CD4-positive, alpha-beta memory T cell (primary cell): ENCODE measurements at places on chromosomes 16 and 17.

DNA sequence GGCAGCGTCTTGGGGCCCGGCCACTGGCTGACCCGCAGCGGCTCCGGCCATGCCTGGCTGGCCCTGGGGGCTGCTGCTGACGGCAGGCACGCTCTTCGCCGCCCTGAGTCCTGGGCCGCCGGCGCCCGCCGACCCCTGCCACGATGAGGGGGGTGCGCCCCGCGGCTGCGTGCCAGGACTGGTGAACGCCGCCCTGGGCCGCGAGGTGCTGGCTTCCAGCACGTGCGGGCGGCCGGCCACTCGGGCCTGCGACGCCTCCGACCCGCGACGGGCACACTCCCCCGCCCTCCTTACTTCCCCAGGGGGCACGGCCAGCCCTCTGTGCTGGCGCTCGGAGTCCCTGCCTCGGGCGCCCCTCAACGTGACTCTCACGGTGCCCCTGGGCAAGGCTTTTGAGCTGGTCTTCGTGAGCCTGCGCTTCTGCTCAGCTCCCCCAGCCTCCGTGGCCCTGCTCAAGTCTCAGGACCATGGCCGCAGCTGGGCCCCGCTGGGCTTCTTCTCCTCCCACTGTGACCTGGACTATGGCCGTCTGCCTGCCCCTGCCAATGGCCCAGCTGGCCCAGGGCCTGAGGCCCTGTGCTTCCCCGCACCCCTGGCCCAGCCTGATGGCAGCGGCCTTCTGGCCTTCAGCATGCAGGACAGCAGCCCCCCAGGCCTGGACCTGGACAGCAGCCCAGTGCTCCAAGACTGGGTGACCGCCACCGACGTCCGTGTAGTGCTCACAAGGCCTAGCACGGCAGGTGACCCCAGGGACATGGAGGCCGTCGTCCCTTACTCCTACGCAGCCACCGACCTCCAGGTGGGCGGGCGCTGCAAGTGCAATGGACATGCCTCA is 773 bp downstream of the NTN3 start:
- peaks cover 42% of the 10 kb centered on the region for H3K4me1 ChIP-seq
- H3K4me3 ChIP-seq = no peak overlapping the region
- no peaks in the 10 kb centered on the region for H3K36me3 ChIP-seq
- peaks cover 29% of the 10 kb centered on the region for H3K27me3 ChIP-seq
- no peak for DNase-seq

DNA sequence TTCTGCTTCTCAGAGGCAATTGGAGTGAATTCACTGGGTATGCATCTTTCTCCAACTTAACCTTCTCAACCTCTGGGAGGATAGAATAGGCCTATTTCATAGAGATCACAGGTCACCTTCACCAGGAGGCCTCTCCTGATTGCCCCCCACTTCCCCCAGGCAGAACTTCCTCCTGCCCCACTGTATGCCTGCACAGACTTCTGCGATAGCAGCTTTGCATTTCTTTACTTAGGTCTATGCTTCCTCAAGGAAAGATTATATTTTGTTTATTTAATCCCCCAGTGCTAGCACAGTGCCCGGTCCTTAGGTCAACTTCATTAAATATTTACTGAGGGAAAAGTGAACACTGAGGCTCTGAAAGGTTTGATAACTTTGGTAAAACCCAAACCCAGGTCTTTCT is 19.9 kb downstream of the MYO18A start:
- no peak overlapping the region for H3K4me3 ChIP-seq
- DNase-seq = no peak
- peaks cover 21% of the 10 kb centered on the region for H3K4me1 ChIP-seq
- H3K27me3 ChIP-seq = no peaks in the 10 kb centered on the region
- no peak overlapping the region for H3K27ac ChIP-seq

DNA sequence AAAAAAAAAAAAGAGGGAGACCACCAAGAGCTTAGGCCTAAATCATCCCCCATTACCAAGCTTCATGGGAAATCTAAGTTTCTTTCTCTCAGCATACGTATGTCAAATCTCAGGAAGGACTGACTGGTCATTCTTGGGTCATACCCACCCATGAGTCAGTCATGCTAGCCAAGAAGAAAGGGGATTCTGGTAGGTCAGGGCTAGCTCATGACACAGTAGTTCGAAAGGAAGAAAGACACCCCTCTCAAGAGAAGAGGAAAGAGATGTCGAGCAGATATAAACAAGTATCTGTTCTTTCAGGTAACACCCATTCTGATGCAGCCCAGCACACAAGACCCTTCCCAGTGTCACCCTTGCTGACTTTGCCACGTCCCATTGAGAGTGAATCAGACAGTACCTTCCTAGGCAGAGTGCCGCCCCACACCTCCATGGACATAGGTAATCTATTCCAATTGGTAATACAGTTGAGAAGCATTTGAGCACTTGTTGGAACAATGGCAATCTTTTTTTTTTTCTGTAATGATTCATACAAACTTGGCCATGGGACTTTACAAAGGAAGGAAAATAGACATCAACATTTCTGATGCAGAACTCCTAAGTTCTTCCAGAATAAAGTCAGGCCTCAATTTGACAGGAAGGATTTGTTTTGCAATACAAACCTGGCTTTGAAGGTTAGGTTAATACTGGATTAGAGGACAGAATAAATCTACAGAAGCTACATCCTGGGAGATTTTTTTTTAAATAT is 38.2 kb downstream of the COPRS start:
- no peaks in the 10 kb centered on the region for H3K4me1 ChIP-seq
- no peaks in the 10 kb centered on the region for H3K36me3 ChIP-seq
- no peak overlapping the region for H3K27ac ChIP-seq

DNA sequence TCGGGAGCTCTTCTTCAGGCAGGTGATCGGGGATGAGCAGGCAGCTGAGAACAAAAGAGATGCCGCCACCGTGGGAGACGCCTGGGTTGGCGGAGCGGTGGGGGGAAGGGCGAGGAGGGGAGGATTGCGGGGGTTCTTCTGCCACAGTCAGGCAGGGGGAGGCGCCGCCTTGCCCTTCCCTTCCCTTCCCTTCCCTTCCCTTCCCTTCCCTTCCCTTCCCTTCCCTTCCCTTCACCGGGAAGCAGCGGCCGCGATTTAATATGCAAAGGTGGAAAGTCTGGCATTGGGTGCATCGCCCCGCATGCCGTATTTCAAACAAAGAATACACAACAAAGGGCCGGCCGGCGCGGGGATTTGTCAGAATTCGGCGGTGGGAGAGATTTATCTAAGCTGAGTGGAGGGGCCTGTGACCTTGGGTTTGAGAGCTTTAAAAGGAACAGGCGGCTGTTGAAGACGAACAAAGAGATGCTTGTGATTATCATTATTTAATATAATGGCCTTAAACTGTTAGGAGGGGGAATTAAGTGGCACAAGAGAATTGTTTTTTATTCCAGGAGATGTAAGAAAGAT is 262.3 kb upstream of the TNRC6C start:
- no peaks in the 10 kb centered on the region for H3K36me3 ChIP-seq
- no peaks in the 10 kb centered on the region for H3K27me3 ChIP-seq
- no peak for DNase-seq
- H3K4me1 ChIP-seq = peaks cover 18% of the 10 kb centered on the region

DNA sequence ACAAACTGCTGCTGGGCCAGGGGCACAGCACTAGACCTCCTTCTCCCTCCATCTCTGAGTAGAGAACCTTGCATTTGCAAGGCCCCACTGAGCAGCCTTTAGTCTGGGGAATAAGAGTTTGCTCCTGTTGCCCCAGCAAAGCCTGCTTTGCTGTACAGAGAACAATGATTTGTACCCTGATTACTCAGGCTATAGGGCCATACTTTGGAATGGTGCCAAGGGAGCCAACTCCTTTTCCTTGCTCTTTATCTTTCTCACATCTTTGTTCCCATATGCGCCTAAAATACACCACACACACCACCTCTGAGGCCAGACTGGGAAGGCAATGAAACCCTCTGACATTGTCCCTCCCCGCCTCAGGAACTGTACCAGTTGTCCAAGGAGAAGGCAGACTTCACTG is 21.2 kb downstream of the LIG3 start:
- peaks cover 15% of the 10 kb centered on the region for H3K36me3 ChIP-seq
- H3K27ac ChIP-seq = no peak overlapping the region
- peaks cover 7% of the 10 kb centered on the region for H3K4me1 ChIP-seq
- no peaks in the 10 kb centered on the region for H3K27me3 ChIP-seq
- H3K4me3 ChIP-seq = no peak overlapping the region

- H3K4me1 ChIP-seq = no peaks in the 10 kb centered on the region
- H3K36me3 ChIP-seq = no peaks in the 10 kb centered on the region
- H3K27ac ChIP-seq = no peak overlapping the region
- DNase-seq = no peak
- H3K4me3 ChIP-seq = no peak overlapping the region
These were observed 20.8 kb downstream of the CRYM start for GRCh38 chr16:21257284-21257683.

- peaks cover 37% of the 10 kb centered on the region for H3K27me3 ChIP-seq
- no peaks in the 10 kb centered on the region for H3K36me3 ChIP-seq
- no peak overlapping the region for H3K4me3 ChIP-seq
- no peak for DNase-seq
- H3K27ac ChIP-seq = no peak overlapping the region
These were observed 13.3 kb upstream of the FOXF1 start for GRCh38 chr16:86496929-86497461.

DNA sequence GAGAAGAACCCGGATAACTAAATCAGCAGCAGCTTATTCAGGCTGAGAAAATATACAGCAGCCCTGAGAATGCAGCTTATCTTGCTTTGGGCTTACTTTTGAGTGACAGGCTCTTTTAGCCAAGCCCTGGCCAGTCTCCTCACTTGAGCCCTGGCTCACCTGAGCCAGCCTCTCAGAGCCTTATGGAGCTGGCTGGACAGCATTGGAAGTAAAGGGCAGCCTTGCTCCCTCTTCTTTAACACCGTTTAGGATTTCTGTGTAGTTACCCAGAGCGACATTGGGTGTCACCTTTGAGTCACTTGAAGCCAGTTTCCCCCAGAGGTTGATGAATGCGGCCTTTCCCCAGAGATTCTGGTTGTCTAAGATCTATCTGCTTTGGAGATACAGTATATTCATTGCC is 7.7 kb upstream of the NPIPB2 start:
- no peak overlapping the region for H3K27ac ChIP-seq
- peak; percentile 4 for DNase-seq
- H3K4me3 ChIP-seq = no peak overlapping the region
- H3K27me3 ChIP-seq = no peaks in the 10 kb centered on the region
- H3K4me1 ChIP-seq = no peaks in the 10 kb centered on the region
- no peaks in the 10 kb centered on the region for H3K36me3 ChIP-seq

DNA sequence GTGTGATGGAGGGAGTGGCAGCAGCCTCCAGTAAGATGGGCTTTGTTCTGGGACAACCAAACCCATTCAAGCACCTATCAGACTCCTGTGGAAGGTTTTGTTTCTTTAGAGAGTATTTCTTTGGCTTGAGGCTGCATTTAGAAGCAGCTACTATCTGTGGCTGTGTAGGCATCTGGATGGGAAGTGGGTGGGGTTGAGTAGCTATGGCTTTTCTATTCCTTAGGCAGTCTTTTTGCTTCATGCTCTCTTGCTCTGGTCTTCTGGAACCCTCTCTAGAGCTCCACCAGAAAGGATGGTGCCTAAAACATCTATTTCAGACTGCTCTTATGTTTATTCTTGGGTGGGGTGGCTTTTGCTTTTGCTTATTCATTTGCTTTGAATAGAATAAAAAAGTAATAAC is 19.9 kb downstream of the TNRC6A start:
- peaks cover 3% of the 10 kb centered on the region for H3K36me3 ChIP-seq
- H3K27me3 ChIP-seq = no peaks in the 10 kb centered on the region
- H3K4me1 ChIP-seq = peaks cover 83% of the 10 kb centered on the region
- H3K27ac ChIP-seq = no peak overlapping the region
- no peak for DNase-seq
- H3K4me3 ChIP-seq = no peak overlapping the region

DNA sequence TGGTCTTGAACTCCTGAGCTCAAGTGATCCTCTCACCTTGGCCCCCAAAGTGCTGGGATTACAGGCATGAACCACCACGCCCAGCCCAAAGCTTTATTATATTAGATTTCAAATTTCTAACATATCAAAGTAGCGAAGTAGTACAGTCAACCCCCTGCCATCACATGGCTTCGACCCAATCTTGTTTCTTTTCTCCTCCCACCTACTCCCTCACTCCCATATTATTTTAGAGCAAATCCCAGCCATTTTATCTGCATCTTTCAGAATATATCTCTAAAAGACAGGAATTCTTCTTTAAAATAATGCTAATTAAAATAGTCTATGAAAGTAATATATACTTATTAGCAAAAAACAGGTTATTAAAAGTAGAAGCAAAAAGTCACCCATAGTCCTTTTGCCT is 893 bp downstream of the IGSF6 start:
- H3K36me3 ChIP-seq = peaks cover 16% of the 10 kb centered on the region
- no peak for DNase-seq
- no peaks in the 10 kb centered on the region for H3K27me3 ChIP-seq
- peaks cover 34% of the 10 kb centered on the region for H3K4me1 ChIP-seq

GRCh38 chr16:46916980-46917379 is 32.8 kb downstream of the GPT2 start:
- no peaks in the 10 kb centered on the region for H3K27me3 ChIP-seq
- no peak overlapping the region for H3K27ac ChIP-seq
- H3K4me3 ChIP-seq = no peak overlapping the region
- no peaks in the 10 kb centered on the region for H3K36me3 ChIP-seq
- H3K4me1 ChIP-seq = no peaks in the 10 kb centered on the region

DNA sequence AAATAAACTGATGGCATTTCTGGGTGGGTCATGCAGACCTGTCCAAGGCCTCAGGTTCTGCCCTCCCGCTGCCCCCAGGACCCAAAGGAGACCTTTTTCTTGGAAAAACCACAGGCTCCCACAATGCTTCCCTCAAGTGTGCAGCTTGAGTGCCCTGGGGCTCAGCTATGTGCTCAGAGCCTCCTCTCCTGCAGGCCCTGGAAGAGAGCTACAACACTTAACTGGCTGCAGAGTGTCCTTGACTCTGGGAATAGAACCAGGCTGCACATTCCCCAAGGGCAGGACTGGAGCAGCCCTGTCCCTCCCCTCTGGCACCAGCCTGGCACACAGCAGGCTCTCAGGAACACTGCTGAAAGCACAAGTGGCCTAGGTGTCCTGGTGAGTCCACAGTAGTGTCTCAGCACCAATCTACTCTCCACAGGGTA is 4.8 kb upstream of the SREBF1 start:
- H3K27ac ChIP-seq = no peak overlapping the region
- H3K4me1 ChIP-seq = peaks cover 30% of the 10 kb centered on the region
- no peaks in the 10 kb centered on the region for H3K36me3 ChIP-seq

DNA sequence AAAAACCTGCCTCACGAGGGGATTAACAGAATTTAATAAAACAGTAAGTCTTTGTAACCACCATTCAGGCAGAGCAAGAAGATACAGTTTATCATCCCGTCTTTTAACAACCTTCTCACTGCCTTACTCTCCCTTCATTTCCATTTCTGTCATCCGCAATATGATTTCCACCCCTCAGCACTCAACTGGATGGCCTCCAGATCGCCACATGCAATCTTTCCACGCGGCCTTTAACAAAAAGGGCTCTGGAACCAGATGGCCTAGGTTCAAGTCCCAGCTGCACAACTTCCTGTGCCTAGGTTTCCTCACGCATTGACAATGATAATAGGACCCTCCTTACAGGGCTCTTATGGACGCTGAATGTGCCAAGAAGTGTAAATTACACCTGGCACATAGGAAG is 103.6 kb downstream of the GAS7 start:
- no peak overlapping the region for H3K4me3 ChIP-seq
- H3K36me3 ChIP-seq = no peaks in the 10 kb centered on the region
- no peaks in the 10 kb centered on the region for H3K4me1 ChIP-seq
